GM23338 (cell line): ENCODE measurements at places on chromosomes 2 and 18.

DNA sequence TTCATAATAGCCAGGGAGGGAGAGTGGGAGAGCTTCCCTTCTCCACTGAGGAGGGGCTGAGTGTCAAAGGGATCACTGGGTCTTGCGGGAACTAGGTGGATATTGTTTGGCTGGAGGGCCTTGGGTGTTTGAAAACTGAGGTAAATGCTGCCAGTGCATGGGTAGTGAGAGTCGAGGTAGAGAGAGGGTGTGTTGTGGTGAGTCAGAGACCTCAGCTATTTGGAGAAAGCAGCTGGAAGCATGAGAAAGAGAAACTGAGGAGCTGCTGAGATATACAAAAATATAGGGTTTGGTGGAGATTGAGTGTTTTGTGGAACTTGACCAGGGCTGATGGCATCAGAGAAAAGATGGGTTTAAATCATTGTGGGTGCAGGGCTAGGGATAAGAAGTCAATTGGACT lies 127.0 kb upstream of the CCDC195 start:
- DNase-seq = no peak

GRCh38 chr18:59885579-59886163 lies 14.1 kb upstream of the PMAIP1 start:
- DNase-seq = no peak

DNA sequence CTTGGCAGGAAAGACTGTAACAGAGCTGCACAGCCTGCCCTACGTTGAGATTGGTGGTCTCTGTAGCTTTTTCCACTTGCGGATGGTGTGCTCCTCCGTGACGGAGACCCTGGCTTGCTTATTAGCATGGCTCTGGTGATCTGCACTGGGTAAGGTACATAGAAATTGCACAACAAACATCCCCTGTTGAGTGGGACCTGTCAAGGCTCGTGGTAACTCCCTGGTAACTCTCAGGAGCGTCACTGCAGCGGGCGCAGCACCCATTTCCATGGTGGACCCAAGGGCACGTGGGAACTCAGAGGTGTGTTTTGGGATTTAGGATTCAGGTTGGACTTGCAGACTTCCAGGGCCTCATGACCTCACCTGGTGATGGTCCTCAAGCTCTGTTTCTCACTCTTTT lies 1.1 kb downstream of the TRAF3IP1 start:
- DNase-seq = no peak

GRCh38 chr2:117562654-117563053 lies 251.8 kb upstream of the DDX18 start:
- DNase-seq = no peak

DNA sequence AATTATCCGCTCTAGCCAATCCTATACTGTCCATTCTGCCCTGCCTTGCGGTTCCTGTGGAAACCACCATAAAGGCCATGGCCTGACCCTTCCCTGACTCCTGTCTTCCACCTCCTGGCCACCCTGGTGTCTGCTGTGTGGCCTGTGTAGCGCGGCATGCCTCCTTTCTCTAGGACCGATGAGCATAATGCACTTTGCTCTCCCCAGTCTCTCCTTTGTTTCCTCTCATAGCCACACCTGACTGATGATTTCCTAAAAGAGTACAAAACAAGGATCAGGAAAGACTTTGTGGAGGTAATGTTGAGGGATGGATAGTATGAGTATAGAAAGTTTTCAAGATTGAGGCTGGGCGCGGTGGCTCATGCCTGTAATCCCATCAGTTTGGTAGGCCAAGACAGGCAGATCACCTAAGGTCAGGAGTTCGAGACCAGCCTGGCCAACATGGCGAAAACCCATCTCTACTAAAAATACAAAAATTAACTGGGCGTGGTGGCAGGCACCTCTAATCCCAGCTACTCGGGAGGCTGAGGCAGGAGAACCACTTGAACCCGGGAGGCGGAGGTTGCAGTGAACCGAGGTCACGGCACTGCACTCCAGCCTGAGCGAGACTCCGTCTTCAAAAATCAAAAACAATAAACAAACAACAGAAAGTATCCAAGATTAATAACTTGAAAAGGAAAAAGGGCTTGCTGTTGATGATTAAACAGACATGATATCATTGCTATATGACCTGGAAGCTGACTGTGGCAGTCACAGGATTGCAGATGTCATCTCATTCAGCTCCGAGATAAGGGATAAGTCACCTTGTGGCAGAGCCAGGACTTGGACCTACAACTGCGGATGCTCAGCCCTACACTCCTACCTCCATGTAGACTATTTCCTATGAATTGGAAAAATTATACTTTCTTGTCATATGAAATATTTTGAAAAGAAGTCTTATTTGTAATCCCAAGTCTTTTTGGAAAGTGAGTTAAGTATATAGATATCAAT lies 16.6 kb downstream of the SOWAHC start:
- no peak for DNase-seq
